ENCODE measurements at places on chromosomes 16 and 17. TPM values are rescaled to one million over a fixed set of nuclear protein-coding genes. Genes with fewer than 3 reads are reported as not detected.

DNA sequence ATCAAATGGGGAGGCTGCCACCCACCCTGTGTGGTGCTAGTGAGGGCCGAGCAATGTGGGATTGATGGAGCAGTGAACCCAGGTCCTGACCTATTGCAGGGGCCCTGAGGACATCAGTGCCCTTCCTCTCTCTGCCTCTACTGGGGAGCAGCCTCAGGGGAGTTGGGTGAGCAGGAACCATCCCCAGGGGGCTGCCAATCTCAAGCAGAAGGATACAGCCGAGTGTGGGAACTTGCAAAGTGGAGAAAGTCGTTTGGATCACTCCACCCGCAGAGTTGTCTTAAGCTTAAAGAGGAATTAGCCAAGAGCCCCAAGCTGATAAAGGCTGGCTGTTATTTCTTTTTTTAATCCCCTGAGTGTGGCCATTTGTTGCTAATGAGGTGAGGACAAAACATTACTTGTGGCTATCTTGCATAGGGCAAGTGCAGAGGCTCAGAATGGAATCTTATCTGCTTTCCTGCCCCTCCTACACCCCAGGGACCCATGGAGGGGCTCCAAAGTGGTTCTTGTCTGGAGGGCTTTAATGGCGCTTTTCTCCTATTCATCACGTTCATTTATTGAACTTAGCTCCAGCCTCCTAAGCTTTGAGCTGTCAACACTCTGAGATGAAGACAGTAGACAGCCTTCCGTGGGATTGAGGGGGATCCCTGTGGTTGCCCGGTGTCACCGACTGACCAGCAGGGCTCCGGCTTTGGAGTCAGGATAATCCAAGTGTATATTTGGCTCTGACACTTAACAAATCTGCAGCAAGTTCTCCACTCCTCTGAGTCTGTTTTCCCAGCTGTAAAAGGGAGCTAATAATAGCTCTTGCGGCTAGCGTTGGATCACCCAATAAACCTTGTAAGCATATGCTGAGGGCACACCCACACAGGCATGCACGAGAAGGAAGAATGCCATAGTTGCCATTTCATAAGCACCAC is 45.1 kb downstream of the MYH11 start:
- H3K27me3 ChIP-seq: peaks cover 71% of the 10 kb centered on the region
- peak overlapping the region; percentile 58 for H3K27ac ChIP-seq

DNA sequence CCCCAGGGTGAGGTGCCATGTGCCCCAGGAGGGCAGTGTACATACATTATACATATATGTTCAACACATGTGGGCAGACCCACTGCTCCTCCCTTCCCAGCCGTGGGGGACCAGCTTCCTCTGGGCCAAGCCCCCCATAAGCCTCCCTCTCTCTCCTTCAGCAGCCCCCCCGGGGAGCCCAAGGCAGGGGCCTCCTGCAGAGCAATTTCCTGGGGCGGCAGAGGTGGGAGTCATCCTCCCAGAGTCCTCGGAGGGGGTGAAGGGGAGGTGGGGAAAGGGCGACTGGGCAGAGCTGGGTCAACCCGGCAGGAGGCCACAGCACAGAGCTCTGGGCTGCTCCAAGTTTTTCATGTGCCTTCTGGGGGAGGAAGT is 235.1 kb downstream of the ZNF423 start:
- DNase-seq: peak; percentile 40
- H3K4me1 ChIP-seq: peaks cover 23% of the 10 kb centered on the region
- H3K27me3 ChIP-seq: no peaks in the 10 kb centered on the region
- peak overlapping the region; percentile 78 for H3K27ac ChIP-seq
- H3K4me3 ChIP-seq: no peak overlapping the region

The CORO1A gene
- total RNA-seq: 0.92 TPM

The KRTAP9-4 gene
- not detected for total RNA-seq

The C1QTNF1 gene
- total RNA-seq: 16.4 TPM

DNA sequence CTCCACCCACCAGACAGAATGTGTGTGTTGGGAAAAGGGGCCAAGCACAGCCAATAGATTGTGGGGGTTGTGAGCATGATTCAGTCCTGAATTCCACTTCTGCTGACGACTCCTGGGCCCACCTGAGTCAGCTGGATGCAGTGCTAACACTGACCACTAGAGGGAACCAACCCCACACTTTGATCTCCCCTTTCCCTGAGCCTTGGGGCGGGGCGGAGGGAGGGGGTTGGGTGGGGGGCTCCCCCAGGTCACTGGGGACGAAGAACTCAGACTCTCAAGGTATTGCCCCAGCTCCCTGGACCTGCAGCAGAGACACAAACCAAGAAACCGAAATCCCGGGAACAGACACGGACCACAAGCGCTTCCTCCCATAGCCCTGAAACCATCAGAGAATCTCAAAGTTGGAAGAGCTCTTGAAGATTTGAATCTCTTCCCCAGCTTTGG is 621 bp upstream of the CSHL1 start:
- H3K27ac ChIP-seq: no peak overlapping the region
- peak; percentile 48 for DNase-seq
- H3K36me3 ChIP-seq: no peaks in the 10 kb centered on the region
- no peak overlapping the region for H3K4me3 ChIP-seq
- H3K27me3 ChIP-seq: peaks cover 8% of the 10 kb centered on the region

GRCh38 chr16:12815361-12815760 is 11.7 kb upstream of the CPPED1 start:
- DNase-seq: no peak
- H3K36me3 ChIP-seq: no peaks in the 10 kb centered on the region

DNA sequence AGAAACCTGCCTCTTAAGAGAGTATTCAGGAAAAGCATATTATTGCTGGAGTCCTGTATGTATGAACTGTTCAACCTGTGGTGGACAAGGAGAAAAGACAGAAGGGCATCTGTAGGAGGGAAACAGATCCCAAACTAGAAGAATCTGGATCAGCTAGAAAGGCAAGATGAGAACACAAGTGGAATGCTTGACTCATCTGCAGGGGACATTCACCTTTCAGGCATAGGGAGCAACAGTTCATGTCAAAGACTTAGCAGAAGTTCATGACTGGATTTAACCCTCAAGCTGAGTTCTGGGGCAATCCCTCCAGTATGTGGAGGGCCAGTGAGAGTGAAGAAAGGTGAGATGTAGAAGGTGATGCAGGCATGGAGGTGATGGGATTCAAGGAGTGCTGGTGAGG is 135.9 kb upstream of the DYNLRB2 start:
- no peaks in the 10 kb centered on the region for H3K4me1 ChIP-seq
- H3K4me3 ChIP-seq: no peak overlapping the region
- H3K27ac ChIP-seq: no peak overlapping the region
- H3K27me3 ChIP-seq: peaks cover 72% of the 10 kb centered on the region

GRCh38 chr16:86574646-86575045 is 3.7 kb upstream of the FOXL1 start:
- no peaks in the 10 kb centered on the region for H3K36me3 ChIP-seq
- H3K27me3 ChIP-seq: peaks cover 61% of the 10 kb centered on the region
- DNase-seq: no peak
- H3K4me1 ChIP-seq: peaks cover 31% of the 10 kb centered on the region
- no peak overlapping the region for H3K4me3 ChIP-seq
- H3K27ac ChIP-seq: no peak overlapping the region

The MT1H gene
- total RNA-seq: not detected

The TBC1D3B gene
- 5.5 TPM for total RNA-seq

- no peak overlapping the region for H3K27ac ChIP-seq
- no peaks in the 10 kb centered on the region for H3K36me3 ChIP-seq
- H3K4me3 ChIP-seq: no peak overlapping the region
Observed at GRCh38 chr16:4404247-4404966, 12.0 kb downstream of the CORO7 start.

GRCh38 chr16:10629592-10629963 is 49.2 kb upstream of the EMP2 start:
- DNase-seq: no peak
- no peaks in the 10 kb centered on the region for H3K4me1 ChIP-seq
- H3K36me3 ChIP-seq: no peaks in the 10 kb centered on the region
- H3K27me3 ChIP-seq: no peaks in the 10 kb centered on the region
- H3K27ac ChIP-seq: no peak overlapping the region
- H3K4me3 ChIP-seq: no peak overlapping the region

Measured in cardiac muscle cell (in vitro differentiated cells and primary cell).